Cortex of kidney (tissue), 1 donor: ENCODE measurements at places on chromosomes 1 and 21.

- no peak for DNase-seq
Observed at GRCh38 chr1:52601991-52602855, at the start of gene GPX7. GPX7 (plus strand) TSS chr1:52602371; CDS start chr1:52602410, 39 bp downstream.

- no peak for DNase-seq
Observed at GRCh38 chr1:40689737-40690136, 1.8 kb upstream of the NFYC start.

DNA sequence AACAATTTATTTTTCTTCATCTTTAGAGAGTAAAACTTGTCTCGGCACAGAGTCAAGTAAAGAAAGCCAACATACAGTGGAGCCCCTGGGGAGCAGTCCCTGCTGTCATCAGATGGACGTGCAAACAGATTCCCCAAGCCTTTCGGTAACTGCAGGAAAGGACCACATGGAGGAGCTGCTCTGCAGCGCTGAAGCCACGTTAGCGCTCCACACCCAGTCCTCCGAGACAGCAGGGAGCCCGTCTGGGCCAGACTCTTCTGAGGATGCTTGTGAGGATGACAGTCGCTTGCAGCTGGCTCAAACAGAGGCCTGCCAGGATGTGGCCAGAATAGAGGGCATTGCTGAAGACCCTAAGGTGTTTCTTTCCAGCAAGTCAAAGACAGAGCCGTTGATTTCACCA lies 77.1 kb upstream of the SCCPDH start:
- DNase-seq = no peak

- DNase-seq = no peak
Observed at GRCh38 chr1:164771619-164772361, 212.8 kb downstream of the PBX1 start.

DNA sequence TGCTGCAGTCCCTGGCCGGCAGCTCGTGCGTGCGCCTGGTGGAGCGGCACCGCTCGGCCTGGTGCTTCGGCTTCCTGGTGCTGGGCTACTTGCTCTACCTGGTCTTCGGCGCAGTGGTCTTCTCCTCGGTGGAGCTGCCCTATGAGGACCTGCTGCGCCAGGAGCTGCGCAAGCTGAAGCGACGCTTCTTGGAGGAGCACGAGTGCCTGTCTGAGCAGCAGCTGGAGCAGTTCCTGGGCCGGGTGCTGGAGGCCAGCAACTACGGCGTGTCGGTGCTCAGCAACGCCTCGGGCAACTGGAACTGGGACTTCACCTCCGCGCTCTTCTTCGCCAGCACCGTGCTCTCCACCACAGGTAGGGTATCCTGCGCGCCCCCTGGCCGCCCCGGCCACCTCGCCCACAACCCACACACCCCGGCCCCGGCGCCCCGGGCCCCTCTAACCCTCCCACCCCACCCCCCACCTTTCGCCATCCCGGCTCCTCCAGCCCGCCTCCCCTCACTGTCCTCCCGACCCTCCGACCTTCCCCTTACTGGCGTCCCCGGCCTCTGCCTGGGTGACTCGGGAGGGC lies 352 bp downstream of the KCNK1 start:
- no peak for DNase-seq

DNA sequence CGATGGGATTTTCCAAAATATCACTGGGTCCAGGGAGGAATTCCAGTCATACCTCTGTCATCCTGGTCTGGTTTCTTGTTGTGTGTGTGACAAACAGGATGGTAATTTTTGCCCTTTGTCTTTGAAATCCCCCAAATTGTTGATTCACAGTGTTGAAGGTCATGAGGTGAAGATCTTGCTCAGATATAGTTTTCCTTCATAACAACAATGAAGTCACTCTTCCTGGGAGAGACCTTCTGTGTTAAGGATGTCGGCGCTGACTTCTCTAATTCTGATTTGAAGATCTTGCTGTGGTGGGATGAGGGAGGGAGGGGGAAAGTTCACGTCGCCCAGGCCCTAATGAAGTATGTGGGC lies 32.2 kb upstream of the MPZL1 start:
- no peak for DNase-seq

DNA sequence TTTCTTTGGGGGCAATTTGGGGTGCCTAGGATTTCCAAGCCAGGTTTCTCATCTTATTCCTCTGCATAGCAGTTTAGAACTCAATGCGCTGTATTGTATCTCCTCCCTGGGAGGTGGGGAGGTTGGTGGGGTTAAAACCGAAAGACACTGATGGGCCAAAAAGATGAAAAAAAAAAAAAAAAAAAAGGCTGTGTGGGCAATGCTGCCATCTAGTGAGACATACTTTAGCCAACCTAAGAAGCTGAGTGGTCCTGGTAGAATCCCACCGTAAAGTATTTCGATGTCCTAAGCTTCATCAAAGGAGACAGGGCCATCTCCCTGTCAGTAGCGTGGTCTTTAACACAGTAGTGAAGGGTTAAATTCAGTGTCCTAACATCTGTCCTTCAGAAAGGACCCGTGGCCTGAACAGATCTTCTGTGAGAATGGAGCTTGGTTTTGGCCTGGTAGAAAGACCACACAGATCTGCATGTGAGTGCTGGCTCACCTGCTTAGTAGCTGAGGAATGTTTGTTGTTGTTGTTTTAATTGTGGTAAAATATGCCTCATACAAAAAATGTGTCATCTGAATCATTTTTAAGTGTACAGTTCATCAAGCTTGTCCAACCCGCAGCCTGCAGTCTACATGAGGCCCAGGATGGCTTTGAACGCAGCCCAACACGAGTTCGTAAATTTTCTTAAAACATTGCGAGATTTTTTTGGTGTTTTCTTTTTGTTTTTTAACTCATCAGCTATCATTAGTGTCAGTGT lies 226.2 kb downstream of the KIF26B start:
- no peak for DNase-seq

DNA sequence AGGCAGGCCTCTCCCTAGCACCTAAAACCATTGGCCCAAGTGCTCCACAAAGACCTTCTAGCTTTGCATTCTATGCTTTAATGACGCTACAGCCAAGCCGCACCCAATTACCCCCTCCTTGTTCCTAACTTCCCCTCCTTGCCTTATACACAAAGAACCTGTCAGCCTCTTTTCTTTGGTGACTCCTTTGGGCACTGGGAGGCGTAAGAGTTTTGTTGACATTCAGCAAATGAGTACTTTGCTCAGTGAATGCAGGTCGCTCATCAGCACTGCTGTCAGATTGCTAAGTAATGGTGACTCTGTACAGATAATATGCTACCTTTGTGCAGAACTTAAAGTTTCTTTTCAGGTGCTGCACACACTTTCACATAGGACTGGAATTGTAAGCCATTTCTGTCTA lies 187.6 kb upstream of the FAM78B start:
- no peak for DNase-seq

DNA sequence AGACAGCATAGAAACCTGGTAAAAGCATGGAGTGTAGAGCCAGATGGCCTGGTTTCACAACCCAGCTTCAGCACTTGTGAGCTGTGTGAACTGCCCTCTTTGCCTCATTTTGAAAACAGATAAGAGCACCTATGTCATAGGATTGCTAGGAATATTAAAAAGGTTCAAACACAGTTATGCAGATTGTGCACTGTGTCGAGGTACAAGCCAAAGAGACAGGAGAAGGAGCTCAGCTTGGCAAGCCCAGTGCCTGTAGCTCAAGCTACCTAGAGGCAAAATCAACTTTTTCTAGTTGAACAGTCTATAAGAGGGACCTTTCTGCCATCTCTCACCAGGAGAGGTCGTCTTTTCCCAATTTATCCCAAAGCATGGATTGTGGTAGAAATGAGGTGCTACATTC lies 5.0 kb downstream of the CHODL start:
- no peak for DNase-seq

DNA sequence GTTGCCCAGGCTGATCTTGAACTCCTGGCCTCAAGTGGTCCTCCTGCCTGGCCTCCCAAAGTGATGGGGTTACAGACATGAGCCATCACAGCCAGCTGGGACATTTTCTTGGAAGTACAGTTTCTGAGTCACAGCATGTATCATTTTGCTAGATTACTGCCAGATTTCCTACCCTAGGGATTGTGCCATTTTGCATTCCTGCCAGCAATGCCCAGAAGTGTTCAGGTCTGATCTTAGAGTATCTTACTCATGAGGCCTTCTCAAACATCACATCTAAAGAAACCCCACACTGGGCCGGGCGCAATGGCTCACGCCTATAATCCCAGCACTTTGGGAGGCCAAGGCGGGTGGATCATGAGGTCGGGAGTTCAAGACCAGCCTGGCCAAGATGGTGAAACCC lies 10.2 kb downstream of the BMP8A start:
- DNase-seq = no peak

DNA sequence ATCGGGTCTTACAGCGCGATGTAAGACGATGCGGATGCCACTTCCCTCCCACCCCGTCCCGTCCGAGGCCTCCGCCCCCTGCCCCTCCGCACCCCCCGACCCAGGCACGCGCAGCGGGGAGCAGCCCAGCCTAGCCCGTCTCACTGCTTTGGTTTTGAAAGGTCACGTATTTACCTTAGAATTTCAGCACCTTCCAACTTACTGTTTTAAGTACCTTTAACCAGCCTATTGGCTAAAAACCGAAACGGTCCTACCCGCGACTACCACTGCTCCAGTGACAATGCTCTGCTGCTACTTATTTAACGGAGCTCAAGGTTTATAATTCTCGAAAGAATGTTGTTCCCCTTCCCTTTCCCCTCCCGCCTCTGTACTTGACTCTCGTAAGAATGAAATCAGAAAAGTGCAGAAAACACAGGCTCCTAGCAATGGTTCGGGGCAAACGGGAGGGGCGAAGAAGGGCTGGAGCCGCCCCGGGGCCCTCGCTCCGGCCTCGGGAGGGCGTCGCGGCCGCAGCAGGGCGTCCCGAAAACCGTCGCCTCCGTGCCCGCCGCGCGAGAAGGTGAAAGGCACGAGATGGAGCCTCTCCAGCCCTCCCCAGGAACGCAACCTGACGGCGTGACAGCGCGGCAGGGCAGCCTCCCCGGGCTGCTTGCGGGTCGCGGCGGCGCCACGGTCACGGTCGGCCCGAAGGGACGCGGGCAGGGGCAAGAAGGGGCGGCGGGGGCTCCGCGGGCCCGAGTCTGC lies 667 bp downstream of the TMEM50B start:
- DNase-seq = no peak

DNA sequence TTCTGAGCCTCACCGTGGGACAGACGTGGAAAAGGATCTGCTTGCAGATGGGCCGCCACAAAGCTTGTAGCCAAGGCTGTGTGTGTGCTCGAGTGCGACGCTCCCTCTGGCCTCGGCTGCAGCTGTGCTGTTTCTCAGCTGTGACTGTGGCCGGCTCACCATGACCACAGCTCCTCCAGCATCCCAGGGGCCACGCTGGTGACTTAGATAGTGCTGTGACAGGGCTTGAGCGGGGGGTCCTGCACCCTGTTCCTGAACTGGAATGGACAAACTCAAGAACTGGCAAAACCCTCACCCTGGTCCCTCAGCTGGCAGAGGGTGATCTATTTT lies 17.4 kb upstream of the ACTRT2 start:
- DNase-seq = no peak

- no peak for DNase-seq
Observed at GRCh38 chr1:52907068-52907811, 14.3 kb downstream of the ECHDC2 start.

DNA sequence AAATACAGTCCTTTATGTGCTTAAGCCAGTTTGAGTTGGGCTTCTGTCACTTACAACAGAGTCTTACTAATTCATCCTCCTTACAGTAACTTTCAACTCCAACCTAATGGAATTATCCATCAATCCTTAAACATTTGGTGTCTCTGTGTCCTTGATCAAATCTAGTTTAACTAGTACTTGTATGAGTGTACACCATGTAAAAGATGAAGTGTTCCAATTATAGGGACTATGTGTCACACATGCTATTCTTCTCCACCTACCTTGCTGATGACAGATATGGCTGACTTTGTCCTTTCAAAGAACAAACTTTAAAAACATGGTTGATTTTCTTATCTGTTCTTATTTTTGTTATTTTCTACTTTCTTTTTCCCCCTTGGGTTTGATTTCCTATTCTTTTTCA lies 60.4 kb upstream of the NBPF3 start:
- no peak for DNase-seq

GRCh38 chr1:62295921-62296491 lies 23.2 kb downstream of the KANK4 start:
- DNase-seq = no peak
